ENCODE measurements at places on chromosomes 4 and X.
A peak's percentile ranks its signal among the peaks of the same experiment; 100 is the strongest.

- no peak for DNase-seq
These were observed 118.0 kb upstream of the WDFY3 start for GRCh38 chr4:85084371-85085094.

DNA sequence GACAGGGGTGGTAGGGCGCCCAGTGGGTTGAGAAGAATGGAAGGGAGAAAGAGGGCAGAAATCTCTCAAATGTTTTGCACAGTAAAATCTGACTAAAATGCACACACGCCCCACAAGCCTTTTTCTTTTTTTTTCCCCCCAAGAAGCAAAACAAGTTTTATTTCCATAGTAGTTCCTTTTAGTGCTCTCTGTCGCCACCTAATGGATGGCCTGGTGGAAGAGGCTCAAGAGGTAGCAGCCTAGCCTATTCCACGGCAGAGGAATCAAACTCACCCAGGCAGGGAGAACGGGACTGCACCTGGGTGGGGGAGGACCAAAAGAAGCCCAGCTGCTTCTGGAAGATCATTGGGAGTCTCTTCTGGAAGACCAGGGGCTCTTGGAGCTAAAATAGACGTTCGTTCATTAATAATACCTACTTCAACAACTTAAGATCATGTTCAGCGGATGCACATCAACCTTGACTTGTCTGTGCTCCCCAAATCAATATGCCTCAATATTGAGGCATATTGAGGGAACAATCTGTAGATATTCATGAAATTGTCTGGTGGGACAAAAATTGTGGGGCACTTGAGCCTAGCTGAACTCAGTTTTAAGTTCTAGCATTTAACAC, 31.6 kb upstream of the IRAK1 start:
- DNase-seq, result peak; percentile 32

GRCh38 chrX:124818033-124818432, 471.7 kb downstream of the SH2D1A start:
- DNase-seq, result no peak

DNA sequence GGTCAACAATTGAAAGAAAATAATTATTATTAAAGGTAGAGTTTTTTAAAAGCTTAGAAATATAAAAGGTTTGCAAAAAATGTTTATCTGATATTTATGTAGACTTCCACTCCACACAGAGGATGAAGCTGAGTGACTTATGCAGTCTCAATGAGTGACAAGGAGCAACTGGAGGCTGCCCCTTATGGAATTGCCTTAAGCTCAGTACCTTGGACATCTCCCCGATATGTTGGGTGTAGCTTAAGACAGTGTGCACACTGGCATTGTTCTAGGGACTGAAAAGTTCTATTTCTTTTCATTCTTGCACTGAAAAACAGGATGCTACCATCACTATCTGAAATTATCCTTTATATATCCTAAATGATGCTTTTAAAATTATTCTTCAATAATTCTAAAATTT, 292.1 kb downstream of the PRDM5 start:
- no peak for DNase-seq

DNA sequence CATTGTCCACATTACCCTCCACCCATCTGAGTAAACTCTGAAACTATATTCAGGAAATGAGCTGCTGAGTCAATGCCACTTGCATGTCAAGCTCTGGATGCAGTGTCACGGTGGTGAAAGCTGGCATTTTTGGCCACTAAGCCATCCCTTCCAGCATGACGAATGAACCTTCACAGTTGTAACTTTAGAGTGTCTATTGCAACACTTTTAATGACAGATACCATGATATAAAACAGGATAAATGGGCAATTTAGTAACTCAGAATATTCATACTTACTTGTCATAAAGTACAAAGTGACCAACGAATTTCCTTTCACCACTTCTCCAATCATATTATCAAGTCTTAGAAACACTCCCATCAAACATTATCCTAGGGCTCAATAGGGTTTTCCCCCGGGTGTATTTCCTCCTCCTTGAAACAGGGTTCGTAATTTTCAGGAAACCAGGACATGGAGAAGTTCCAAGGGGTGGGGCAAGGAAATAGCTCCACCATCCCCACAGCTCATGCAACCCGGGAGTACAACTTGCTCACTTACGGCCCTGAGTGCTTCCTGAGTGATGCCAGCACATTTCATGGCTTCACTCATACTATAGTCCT, 73.1 kb downstream of the MTHFD2L start:
- DNase-seq, result no peak

DNA sequence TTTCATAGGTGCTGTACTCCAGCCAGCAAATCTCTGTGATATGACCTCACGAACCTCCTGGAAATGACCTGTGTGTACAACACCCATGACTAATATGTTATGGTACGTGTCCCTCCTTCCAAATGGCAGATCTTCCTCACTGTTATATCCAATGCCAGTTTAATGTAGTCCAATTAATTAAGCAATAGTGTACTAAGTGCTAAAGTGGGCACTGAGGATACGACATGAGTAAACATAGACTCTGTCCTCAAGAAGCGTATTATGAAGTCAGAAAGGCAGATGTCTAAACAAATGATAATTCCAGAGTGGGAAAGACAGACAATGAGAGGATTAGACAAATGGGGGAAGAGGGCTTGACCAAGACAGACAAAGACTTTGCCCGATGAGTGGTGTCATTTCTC, 33.9 kb downstream of the GPRIN3 start:
- no peak for DNase-seq

- no peak for DNase-seq
These were observed 151.8 kb downstream of the CCNG2 start for GRCh38 chr4:77308843-77309242.
